Peyer's patch (tissue), 4 donors: ENCODE measurements at places on chromosomes 2 and 18. TPM values are rescaled to one million over a fixed set of nuclear protein-coding genes. Genes with fewer than 3 reads are reported as not detected.

- no peaks in the 10 kb centered on the region for H3K27me3 ChIP-seq
- no peaks in the 10 kb centered on the region for H3K4me1 ChIP-seq
- H3K4me3 ChIP-seq = no peak overlapping the region
- H3K36me3 ChIP-seq = no peaks in the 10 kb centered on the region
Measured at GRCh38 chr2:173568054-173568453, 213.4 kb downstream of the CDCA7 start.

DNA sequence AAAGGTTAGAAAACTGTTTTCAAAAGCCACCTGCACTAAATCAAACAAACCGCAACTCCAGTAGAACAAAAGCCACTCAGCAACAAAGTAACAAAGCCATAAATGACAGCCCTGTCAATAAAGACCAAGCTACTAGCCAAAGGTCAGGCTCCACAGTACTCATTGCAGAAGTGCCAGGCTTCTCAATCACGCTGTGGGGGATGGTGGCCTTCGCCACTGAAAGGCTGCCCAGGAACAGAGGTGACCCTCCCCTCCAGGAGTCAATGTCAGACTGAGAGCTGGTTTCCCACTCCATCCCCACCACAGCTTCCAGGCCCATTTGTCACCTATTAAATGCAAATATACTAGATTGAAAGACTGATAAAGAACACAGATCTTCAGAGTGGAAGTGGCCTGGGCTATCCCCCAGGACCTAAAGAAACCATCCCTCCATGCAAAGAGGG is 5.9 kb downstream of the ATP8B1 start:
- peaks cover 38% of the 10 kb centered on the region for H3K4me1 ChIP-seq
- no peaks in the 10 kb centered on the region for H3K27me3 ChIP-seq
- no peaks in the 10 kb centered on the region for H3K36me3 ChIP-seq
- peak overlapping the region; percentile 60 for H3K27ac ChIP-seq

DNA sequence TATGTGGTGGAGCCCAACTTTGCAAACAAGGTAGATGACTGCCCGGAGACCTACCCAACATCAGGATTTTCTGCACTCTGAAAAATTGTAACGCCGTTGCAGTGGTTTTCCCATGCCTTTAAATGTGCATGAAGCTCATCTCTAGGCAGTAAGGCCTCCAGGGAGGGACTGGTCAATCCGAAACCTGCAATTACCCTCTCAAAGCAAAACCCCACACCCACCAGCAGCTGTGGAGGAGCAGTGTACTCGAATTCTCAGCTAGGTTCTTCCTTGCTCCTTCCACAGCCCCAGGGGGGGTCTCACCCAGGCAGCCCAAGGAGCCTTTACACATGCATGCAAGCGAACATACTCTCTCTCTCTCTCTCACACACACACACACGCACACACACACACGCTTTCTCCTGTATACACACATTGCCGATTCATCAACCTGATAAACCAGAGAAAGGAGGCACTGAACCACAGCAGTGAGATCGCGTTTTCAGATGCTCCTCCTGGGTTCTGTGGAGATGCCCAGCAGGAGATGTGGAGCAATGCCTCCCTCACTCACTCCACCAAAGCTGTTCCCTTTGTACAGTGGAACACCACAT is 109.2 kb downstream of the VIT start:
- no peaks in the 10 kb centered on the region for H3K36me3 ChIP-seq
- no peaks in the 10 kb centered on the region for H3K4me1 ChIP-seq
- H3K27me3 ChIP-seq = no peaks in the 10 kb centered on the region

TCF23 gene
- not detected for total RNA-seq

CNDP1 gene
- not detected for total RNA-seq

RPRM gene
- 0.85 TPM for total RNA-seq

FAM110C gene
- 28.9 TPM for total RNA-seq
